K562 (cell line): ENCODE measurements at places on chromosomes 11 and 22.

DNA sequence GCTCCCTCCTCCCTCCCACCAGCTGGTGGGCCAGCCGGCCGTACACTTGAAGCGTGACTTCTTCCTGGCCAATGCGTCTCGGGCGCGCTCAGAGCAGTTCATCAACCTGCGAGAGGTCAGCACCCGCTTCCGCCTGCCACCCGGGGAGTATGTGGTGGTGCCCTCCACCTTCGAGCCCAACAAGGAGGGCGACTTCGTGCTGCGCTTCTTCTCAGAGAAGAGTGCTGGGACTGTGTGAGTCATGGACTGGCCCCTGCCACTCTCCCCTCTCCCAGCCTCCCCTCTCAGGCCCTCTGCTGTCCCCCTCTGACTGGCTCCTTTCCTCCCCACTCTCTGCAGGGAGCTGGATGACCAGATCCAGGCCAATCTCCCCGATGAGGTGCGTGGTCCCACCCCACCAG lies 24.7 kb downstream of the CAPN1 start:
- no peak for DNase-seq

DNA sequence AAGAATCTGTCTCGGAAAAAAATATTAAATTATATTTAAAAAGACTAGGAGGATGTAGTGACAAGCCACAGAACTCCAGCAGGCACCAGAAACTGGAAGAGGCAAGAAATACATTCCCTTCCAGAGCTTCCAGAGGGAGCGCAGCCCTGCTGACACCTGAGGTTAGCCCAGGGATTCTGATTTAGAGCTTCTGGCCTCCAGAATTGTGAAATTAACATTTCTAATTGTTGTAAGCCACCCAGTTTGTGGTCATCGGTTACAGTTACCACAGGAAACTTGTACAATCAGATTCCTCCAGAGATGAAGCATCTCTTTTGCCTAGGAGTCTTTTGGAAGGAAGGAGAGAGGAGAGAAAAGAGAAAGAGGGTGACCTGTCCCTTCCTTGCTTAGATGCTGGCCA lies 6.4 kb upstream of the UBASH3B start:
- DNase-seq, result no peak

DNA sequence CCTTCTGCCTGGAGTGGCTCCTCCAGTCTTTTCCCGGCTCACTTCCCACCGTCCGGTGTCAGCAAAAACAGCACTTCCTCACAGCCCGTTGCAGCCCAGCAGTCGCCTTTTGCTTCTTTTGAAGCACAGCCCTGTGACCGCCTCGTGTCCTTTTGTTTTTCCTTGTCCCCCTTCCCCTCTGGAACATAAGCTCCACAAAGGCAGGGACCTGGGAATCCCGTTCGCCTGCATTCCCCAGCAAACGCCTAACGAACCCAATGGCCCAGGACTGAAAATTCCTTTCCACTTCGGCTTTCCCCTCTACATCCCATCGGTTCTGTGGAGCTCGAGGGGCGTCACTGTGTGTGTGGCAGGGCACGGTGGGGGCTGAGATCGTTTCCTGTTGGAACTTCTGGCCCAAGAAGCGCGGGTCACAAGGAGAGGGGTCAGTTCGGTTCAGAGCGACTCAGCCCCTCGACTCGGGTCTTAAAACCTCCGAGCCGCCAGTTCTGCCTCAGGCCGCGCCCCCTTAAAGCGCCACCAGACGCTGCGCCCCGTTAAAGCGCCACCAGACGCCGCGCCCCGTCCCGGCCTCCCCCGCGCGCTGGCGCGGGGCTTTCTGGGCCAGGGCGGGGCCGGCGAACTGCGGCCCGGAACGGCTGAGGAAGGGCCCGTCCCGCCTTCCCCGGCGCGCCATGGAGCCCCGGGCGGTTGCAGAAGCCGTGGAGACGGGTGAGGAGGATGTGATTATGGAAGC lies 841 bp downstream of the RIC8A start:
- DNase-seq, result peak; percentile 89

- no peak for DNase-seq
These were observed 43.7 kb downstream of the ZBTB16 start for GRCh38 chr11:114102993-114103896.

DNA sequence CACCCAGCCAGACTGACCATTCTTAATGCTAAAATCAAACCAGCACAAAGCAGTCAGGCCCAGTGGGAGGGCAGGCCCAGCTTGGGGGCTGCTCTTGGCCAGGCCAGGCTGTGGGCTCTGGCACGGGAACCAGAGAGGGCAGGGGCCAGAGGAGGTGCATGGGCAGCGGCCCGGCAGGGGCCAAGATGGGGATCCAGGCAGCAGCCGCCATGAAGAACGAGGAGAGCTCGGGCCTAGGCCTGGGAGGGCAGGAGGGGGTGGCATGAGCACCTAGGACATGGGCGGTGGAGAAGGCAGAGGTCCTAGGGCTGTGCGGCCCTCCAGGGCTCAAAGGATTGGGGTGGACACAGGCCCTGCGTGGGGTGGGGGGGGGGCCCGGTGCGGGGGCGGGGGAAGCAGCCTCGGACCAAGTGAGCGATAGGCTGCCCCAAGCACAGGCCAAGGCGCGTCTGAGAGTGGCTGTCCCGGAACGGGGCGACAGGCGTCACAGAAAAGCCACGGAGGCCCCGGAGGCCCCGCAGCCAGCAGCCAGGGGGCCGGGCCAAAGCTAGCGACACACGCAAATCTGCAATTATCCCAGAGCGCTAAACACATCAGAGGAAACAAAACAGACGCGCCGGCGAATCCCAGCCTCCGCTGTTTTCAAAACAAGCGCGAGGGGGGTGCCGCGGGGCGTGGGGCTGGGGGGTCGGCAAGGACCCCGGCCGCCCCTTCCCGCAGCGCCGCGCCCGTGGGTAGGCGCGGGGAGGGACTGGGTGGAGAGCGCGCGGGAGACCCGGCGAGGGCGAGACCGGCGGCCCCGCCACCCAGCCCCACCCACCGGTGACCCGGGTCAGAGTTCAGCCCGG lies 8.3 kb downstream of the PLXNB2 start:
- DNase-seq, result no peak

DNA sequence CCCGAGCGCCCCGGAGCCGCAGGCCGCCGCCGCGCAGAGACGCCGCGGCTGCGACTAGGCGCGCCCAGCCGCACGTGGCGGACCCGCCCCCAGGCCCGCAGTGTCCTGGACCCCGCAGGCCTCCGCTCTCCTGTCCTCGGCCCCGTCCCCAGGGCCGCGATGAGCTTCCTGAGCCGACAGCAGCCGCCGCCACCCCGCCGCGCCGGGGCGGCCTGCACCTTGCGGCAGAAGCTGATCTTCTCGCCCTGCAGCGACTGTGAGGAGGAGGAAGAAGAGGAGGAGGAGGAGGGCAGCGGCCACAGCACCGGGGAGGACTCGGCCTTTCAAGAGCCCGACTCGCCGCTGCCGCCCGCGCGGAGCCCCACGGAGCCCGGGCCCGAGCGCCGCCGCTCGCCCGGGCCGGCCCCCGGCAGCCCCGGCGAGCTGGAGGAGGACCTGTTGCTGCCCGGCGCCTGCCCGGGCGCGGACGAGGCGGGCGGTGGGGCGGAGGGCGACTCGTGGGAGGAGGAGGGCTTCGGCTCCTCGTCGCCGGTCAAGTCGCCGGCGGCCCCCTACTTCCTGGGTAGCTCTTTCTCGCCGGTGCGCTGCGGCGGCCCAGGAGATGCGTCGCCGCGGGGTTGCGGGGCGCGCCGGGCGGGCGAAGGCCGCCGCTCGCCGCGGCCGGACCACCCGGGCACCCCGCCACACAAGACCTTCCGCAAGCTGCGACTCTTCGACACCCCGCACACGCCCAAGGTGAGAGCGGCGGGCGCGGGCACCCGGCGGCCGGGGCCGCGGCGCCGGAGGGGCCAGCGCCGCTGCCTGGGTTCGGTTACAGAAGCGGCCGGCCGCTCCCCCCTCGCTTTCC lies 528 bp downstream of the WEE1 start:
- DNase-seq, result no peak

- DNase-seq, result no peak
These were observed 45.5 kb upstream of the ALKBH3 start for GRCh38 chr11:43835104-43835503.

DNA sequence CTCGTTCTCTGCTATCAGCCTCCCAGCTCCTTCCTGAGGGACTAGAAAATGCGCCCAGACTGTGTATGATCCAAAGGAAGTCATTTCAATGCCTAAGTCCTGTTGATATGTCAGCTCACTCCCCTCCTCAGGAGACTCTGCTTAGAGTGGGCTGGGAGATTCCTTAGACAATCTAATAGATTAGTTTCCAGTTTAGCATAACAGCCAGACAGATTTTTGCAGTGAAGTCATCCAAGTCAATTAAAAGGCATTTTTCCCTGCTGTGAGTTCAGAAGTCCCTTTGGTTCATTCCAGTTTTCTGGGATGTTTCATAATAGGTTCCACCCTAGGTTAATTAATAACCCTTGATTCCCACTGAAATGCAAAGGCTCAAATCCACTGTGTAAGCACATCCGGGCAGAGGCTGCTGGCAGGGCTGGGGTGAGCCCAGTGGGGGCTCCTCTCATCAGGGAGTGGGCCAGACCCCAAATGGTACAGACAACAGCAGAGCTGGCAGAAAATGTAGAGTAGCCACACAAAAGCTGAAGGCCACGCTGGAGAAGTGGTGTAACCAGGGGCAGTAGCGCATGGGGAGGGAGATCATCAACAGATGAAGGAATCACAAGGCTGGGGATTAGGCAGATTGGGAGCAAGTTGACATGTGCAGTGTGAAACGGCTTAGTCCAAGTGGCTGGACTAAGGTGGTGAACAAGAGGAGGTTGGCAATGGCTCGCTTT lies 90.6 kb downstream of the SYN3 start:
- no peak for DNase-seq

DNA sequence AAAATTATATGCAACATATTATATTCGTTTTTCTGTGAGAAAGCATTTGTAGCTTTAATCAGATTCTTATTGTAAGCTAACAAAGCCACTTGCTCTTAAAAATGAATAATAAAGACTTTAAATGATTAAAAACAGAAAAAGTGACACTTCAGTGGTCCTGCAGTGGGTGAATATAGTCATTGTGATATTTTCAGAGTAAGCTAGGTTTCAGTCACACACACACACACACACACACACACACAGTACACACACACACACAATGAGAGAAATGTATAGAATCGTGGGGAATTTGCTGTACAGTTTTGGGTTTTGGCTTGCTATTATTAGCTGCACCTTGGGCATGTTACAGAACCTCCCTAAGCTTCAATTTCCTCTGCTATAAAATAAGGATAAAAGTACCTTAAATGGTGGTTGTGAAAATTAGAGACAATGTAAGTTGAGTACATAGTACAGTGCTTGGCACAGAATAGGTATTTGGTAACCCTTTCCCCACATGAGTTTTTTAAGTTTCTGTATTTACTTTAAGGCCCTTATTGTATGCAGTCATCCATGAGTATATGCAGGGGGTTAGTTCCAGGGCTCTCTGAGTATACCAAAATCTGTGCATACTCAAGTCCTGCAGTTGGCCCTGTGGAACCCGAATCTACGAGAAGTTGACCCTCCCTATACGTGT lies 39.8 kb downstream of the CSTPP1 start:
- no peak for DNase-seq

DNA sequence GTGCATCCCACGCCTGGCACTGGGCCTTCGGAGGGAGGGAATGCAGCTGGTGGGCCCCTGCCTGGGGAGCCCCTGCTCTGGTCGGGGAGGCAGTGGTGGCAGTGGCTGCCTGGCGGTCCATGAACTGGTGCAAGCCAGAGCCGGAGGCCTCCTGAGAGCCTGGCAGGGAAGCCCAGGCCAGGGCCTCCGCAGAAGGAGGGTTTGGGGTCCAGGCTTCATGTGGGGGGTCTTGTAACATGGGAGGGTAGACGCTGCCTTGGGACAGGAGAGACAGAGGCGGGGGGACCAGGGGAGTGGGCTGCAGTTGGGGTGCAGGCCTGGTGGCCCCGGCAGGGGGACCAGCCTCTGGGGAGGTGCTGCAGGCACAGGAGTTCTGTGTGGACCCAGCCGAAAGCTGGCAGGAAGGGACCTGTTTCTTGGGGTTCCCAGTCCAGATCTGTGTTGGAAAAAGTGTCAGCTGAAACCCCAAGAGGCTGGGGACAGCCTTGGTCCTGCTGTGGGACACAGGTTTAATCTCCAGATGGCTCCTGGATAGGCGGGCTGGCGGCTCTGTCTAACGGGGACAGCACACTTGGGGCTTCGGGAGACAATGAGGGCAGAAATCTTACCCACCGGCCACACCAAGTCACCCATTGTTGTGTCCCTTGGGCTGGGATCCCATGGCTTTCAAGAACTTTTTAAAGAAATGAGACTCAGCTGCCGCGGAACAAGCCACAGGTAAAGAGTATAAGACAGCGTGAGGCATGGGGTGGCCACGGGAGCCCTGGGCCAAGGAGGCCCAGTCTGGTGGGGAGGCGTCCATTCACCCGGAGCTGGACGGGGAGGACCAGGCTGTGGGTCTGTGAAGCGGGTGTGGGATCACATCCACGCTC lies 73.5 kb downstream of the KCNQ1 start:
- DNase-seq, result no peak
